ENCODE measurements at places on chromosomes 3 and 15.

DNA sequence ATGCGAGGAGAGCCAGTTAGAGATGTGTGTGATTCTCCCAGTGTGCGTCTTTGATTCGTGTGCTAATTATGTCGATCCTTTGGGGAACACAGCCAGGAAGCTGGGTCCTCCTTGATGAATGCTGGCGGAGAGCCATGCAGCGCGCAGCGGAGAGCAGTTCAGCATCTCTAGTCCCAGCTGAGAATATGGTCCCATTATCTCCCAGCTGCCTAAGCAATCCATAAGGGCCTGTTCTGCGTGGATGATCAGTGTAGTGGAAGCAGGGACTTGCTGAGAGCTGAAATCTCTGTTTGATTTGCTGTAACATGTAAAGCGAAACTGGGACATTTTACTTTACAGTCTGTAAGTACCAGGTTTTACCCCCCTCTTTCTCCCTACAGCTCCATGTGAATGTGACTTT is 412.7 kb downstream of the CNTN4 start:
- no peak for DNase-seq

DNA sequence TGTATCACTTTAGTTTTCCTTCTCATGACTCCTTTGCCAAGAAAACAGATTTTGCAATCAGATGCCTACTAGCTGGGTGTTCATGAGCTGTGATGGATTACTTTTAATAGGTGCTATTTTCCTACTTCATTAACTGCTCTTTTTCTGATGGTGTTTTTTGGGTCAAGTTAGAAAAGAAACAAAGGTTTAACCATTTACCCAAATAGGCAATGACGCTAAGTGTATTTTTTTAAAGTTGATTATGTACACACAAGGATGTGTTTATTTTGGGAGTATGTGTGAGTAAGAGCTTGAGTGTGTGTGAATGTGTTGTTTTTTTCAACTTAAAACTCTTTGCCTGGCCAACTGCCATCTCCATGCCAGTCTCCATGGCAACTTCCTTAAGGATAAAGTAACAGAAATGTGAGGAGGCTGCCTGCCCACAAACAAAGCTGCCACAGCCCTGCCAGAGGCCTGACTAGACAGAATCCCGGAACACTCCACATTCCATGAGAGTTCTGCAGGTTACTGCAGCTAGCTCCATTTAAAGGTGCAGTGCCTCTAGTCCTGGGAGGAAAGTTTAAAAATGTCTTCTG is 215.6 kb upstream of the RBMS3 start:
- DNase-seq: no peak

- no peak for DNase-seq
Measured at GRCh38 chr3:143031327-143031726, 30.0 kb downstream of the U2SURP start.

- no peak for DNase-seq
Measured at GRCh38 chr15:100022391-100022790, 289.2 kb upstream of the LYSMD4 start.

DNA sequence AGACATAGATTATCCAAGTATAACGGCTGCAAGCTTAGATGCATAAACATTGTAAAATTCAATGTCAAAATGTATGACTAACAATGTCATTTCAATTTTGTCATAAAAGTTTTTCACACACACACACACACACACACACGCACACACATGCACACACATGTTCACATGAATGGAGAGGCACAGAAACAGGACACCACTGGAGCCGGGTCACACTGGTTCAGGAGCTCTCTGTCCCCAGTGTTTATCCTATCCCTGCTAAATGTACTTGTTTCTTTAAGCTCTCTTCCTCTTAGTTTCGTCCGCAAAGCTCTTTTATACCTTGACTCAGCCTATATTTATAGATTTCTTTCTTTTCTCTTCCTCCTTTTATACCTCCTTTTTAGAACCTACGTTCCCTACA is 249.9 kb downstream of the CADPS start:
- DNase-seq: no peak

- no peak for DNase-seq
Measured at GRCh38 chr3:110015231-110015963, 678.1 kb upstream of the DPPA4 start.

DNA sequence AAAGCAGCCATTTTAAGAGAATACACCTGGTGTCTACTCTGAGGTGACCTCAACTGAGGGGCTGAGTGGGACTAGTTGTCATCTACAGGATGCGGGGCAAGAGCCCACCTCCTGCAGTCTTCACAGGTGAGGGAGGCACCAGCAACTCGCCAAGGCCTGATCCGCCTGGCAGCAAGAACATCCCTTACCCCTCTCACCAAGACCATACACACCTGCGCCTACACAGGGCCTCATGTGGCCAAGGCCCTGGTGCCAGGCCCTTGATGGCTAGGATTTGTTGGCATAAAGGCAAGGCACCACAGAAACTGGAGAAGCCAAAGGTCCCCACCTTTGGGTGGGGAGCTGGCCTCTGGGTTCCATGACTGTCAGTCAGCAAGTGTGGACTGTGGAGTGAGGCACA is 18.4 kb downstream of the ELP6 start:
- no peak for DNase-seq

- DNase-seq: no peak
Measured at GRCh38 chr3:45182915-45183871, 37.0 kb upstream of the CDCP1 start.

DNA sequence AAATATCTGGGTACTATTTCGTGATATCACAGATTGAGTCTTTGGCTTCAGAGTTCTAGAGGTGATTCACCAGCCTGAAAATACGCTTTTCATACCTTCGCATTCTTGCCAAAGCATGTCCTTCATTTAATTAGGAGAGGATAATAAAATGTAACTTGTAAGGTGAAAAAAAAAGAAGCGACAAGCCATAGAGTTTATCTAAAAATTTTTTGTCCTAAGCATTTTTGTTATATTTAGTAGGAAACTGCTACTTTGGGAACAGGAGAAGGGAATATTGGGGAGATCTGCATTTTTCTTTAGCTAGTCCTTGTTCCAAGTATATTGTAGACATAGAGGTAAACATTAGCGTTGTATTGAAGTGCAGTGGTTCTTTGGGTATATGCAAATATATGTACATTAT is 120.1 kb downstream of the TCF12 start:
- DNase-seq: no peak

GRCh38 chr3:115685097-115685496 is 61.8 kb downstream of the GAP43 start:
- DNase-seq: no peak

GRCh38 chr15:68440136-68440535 is 8.2 kb upstream of the ITGA11 start:
- DNase-seq: no peak

DNA sequence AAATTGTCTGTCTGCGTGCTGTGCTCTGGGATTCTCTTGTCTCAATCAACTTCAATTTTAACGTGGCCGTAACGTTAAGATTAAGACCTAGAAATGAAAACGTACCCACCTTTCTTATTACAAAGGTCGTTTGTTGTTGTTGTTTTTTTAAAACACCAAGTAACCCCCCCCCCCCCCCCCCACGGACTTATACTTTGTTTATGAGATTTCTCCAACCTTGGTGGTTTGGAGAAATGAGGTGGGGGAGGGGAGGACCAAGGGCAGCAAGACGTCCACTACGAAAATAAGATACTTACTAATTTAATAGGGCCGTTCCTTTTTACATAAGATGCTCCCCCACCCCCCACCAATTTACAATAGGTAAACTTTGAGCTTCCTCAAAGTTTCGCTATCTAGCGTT is 244.4 kb upstream of the TOPAZ1 start:
- DNase-seq: no peak

DNA sequence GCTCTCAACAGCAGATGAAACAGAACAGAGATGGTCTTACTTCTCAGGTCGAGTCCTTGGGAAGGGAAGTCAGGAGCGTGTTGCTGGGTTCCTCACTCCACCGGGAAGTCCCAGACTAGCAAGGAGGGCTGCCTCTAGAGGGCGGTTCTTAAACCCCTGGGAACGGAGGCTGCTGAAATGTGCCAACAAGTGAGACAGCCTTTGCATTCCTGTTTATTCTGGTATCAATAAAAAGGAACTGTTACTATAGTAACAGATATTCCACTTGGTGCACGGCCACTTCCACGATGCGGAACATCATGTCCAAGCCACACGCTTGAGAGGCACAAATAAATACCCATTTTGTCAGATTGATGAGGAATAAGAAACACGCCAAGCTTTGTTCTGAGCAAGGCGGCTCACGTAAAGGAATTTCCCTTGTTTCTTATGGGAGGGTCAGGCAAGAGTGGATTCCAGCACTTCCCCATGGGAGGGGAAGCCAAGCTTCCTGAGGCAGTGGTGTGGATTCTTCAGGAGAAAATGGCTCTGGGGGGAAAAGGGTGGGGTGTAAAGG is at the start of gene FAM107A:
Gene FAM107A (minus strand): TSS at position 123 of the 553 bp plus-strand sequence. CDS start 7,531 bp downstream, outside the sequence.
- no peak for DNase-seq

GRCh38 chr15:101437618-101438481 is 51.7 kb downstream of the PCSK6 start:
- no peak for DNase-seq

- DNase-seq: no peak
Measured at GRCh38 chr3:33687406-33688010, 30.5 kb downstream of the CLASP2 start.

DNA sequence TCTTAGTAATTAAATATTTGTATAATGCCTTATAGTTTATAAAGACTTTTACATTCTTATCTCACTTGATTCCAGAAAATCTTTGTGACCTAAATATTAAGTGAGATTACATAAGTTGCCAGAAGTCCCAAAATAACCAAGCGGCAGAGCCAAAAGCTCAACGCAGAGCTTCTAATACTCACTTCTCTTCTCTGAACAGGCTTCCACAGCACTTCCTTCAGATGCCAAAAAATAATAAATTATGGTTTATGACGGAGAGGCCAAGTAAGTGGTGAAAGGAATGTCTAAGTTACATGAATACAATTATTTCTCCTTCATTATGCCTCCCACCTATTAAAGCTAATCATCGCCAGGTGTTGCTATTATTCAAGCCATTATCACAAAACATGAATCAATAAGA is 110.3 kb downstream of the GBE1 start:
- DNase-seq: no peak

- DNase-seq: no peak
Measured at GRCh38 chr3:161187046-161187445, 34.1 kb upstream of the NMD3 start.

DNA sequence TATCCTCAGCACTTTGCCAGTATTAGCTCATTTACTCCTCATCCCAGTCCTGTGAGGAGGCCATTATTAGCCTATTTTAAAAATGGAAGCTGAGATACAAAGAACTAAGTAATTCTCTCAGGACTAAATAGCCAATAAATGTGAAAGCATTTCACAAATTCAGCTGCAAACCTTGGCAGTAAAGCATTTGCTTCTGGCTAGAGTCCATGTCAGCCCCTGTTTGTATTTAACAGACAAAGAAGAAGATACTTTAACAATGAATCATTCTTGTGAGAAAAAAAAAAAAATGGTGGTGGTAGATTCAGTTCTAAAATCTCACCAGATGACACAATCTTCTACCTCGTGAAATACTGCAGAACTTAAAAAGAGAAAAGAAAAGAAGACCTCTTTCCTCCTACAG is 85.0 kb upstream of the CNTN6 start:
- DNase-seq: no peak

DNA sequence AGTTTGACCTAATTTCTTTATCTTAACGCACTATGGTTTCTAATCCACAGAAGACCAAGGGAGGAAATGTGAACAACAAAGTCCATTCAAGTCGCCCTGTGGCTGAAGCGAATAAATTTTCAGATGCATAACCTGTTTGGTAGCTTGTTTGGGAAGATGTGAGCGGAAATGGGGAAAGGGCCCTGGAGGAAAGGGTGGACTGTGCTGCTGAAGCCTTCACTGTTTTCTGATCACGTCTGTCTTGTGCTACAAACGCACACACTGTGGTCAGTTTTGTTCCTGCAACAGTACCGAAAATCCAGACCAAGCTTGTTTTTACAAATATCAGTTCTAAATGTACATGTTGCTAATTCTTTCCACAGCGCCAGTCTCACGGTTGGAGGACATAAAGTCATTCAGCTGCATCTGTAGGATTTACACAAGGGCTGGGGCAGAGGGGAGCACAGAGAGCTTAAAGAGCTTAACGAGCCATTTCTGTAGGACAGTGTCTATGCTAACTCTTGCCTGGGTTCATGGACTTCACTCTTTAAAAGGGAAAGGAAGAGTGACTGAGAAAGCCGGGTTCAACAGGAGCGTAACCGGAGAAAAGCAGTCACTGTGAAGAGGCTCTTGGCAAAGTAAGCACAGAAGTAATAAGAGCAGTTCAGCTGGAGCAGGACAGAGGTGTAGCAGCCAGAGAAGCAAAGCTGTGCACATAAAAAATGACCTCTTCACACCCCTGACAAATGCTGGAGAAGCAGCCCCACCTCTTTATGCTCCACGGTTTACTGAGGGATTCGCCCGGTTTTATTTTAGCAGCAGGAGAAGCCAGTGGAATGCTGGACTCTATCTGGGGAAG is 66.6 kb downstream of the USF3 start:
- no peak for DNase-seq

GRCh38 chr3:177498037-177498857 is 301.0 kb upstream of the TBL1XR1 start:
- DNase-seq: no peak

DNA sequence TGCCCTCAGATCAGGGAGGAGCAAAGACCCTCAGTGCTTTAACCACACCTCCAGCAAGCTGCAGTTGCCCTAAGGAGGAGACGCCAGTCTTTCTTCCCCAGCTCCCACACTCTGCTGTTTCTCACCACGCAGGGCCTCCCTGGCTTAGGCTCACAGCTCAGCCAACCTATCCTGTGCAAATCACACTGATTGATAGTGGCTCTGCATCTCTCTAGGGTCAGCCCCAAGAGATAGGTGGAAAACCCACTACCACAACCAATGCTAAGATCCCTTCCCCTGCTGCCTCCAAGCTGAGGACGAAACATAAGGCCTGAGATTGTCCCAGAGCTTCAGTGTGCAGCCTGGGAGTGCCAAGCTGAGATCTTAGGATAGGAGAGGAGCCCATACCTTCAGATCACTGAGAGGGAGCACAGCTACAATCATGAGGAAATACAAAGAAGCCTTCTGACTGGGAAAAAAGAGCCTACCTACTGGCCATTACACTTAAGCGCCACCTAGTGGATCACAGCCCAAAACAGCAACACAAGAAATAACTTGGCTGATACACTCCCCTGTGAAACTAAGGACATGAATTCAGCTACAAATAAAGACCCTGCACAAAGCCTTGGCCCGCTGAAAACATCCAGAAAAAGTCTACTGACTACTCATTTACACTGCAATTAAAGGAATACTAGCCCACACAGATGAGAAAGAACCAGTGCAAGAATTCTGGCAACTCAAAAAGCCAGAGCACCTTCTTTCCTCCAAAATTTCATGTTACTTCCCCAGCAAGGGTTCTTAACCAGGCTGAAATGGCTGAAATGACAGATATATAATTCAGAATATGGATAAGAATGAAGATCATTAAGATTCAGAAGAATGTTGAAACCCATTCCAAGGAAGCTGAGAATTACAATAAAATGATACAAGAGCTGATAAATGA is 271.5 kb upstream of the DCBLD2 start:
- no peak for DNase-seq

GRCh38 chr15:44319385-44319784 is 30.9 kb downstream of the GOLM2 start:
- DNase-seq: no peak

Data from stimulated activated CD4-positive, alpha-beta T cell treated with anti-CD3 and anti-CD28 coated beads, Interleukin-1b, Interleukin-23, amount 100 ng/mL, for 24 hours (primary cell).